ENCODE measurements at places on chromosomes 7 and 10.

- no peak for DNase-seq
These were observed 24.3 kb downstream of the YKT6 start for GRCh38 chr7:44224974-44225565.

GRCh38 chr7:158526531-158526930, 61.1 kb downstream of the PTPRN2 start:
- DNase-seq: no peak

DNA sequence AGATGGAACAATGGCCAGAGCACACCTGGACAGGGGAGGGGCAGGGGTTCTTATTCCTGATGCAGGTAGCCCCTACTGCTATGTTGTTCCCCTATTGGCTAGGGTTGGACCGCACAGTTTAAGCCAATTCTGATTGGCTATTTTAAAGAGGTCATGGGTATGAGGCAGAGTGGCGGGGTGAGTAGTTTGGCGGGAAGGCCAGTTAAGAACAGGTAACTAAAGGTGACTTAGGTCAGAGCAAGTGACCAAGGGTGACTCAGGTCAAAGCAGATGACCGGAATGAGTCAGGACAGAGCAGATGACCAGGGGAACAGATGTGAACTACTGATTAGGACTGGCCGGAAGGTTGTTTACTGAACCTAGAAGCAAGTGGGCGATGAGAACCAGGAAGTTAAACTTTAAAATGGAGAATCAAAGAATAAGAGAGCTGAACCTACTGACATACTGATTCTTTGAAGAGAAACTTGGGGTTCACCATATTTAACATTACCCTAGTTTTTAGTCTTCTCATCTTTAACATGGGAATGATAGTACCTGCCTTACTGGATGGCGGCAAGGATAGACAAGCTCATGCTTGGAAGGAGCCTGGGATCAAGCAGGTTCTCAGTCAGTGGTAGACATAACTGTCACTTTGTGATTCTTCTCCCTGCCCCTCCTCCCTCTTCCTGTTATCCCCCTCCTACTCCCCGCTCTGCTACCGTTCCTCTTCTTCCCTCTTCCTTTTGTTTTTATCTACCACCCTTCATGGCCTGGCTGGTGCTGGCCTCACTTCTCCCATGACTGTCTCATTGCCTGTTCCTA, 55.0 kb downstream of the CCNY start:
- DNase-seq: peak; percentile 55

DNA sequence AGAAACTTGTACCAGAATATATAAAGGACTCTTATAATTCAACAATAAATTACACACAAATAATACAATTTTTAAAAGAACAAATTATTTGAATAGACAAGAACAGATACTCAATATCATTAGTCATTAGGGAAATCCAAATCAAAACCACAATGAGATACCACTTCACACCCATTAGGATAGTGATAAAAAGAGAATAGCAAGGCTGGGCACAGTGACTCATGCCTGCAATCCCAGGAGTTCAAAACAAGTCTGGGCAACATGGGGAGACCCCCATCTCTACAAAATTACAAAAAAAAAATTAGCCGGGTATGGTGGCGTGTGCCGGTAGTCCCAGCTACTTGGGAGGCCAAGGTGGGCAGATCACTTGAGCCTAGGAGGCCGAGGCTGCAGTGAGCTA, 52.2 kb upstream of the KCNIP2 start:
- no peak for DNase-seq

GRCh38 chr10:123507298-123507697, 158.9 kb upstream of the GPR26 start:
- DNase-seq: no peak

DNA sequence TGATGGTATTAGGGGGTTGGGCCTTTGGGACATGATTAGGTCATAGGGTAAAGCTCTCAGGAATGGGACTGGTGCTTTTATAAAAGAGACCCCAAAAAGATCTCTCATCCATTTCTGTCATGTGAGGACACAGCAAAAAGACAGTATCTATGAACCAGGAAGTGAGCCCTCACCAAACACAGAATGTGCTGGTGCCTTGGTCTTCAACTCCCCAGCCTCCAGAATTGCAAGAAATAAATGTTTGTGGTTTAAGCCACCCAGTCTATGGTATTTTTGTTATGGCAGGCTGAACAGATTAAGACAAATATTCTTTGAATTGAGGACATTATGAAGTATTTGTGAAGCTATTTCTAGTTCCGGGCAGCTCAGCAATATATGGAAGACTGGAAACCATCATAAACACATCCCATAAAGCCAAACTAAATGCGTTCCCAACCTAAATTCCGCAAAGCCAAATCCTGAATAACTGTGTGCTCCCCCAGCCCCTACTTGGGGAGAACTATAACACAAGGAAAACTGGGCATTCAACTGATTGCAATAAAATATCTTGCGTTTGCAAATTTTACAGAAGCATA, 153.7 kb downstream of the GALNT17 start:
- DNase-seq: no peak

- no peak for DNase-seq
These were observed 27.4 kb upstream of the ELN start for GRCh38 chr7:74000489-74001149.

DNA sequence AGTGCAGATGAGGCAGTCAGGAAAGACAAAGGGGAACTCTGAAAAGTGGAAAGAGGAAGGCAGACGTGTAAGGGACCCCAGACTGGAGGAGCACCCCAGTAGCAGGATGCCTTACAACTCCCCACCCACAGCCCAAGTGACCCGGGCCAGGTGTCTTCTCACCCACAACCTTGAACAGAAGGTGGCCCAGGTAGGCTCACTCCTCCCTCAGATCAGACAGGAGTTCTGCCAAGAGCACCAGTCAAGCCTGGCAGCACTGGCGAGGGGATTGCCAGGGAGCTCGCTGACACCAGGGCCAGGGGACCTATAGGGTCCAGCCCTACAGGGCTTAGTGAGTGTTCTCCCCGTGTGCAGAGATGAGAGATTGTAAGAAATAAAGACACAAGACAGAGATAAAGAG, 27.1 kb upstream of the LMBR1 start:
- no peak for DNase-seq

GRCh38 chr7:30117896-30118295, 16.9 kb upstream of the MTURN start:
- DNase-seq: no peak

GRCh38 chr7:110534241-110534931, 556.5 kb upstream of the LRRN3 start:
- DNase-seq: peak; percentile 29

- peak; percentile 44 for DNase-seq
These were observed 130.4 kb upstream of the GHITM start for GRCh38 chr10:84008878-84009277.

DNA sequence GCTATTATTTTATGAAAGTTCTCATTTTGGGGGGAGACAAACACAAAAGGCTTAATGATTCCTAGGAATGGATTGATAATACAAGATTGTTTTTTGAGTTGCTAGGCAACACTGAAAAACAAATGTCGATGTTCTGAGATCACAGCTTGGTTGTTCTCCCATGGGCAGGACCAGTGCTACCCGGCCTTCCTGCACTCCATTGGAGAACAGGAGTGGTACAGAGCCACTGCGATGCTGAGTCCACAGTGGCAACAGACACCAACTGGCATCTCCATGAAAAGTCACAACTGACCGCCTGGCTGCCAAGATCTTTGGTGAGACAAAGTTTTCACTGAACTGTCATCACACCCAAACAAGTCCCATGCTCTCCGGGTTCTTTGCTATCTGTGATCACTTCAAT, 68.9 kb upstream of the NMT2 start:
- no peak for DNase-seq

DNA sequence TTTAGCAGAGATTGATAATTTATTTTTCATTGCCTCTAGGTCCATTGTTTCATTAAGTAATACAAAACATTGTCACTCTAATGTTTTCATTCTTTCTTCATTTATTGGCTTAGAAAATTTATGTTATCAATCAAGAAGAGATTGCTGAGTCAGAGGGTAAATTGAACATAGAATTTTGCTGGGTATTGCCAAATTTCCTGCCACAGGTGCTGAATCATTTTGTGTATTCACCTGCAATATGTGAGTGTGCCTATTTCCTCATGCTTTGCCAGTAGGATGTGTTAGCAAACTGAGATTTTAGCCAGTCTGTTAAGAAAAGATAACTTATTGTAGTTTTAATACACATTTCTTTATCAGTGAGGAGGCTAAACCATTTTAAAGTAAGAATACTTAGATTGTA, 38.0 kb downstream of the MARCHF5 start:
- DNase-seq: no peak

- no peak for DNase-seq
These were observed 87.2 kb downstream of the PRKCQ start for GRCh38 chr10:6492896-6493295.

- no peak for DNase-seq
These were observed 141.1 kb downstream of the DIP2C start for GRCh38 chr10:548238-548901.

GRCh38 chr7:5423976-5424748, 528 bp upstream of the TNRC18 start:
- DNase-seq: peak; percentile 98

GRCh38 chr7:16130111-16131110, 290.9 kb downstream of the CRPPA start:
- DNase-seq: no peak

- peak; percentile 23 for DNase-seq
These were observed 108.8 kb upstream of the PCLO start for GRCh38 chr7:83271212-83272099.

DNA sequence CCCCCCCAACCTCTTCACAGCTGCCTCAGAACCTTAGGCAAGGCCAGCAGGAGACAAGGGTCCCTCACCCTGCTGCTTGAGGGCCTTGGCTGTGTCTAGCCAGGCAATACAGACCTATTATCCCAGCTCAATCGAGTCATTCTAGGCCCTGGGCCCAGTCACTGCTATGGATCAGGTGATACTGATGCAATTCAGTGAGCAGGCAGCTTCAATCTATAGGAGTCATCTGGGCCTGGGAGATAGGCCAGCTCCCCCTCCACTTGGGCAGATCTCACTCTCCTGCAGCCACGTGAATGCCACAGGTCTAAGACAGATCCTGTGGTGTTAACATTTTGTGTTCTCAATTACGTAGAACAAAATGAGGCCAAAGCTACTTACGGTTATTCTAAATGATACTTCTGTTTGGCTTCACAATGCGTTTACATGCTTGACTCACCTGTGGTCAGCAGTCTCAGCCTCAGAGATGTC, 68.0 kb upstream of the LRRC4 start:
- DNase-seq: no peak

DNA sequence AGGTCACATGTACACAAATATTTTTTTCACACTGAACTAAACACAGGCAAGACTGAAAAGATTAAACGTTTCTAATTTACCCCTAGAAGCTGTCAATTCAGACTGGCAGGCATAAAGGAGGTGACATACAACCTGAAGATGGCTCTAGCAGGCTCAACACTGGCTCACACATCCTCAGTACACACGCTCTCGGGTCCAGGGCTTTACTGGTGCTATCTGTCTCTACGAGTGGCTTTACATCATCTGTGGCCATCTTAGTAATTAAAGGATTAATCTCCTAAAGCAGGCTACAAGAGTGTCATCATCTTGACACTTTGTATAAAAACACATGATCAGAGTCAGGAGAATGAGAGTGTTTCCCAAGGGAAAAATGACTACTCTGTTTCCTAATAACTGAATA, 57.3 kb downstream of the COPG2 start:
- no peak for DNase-seq

DNA sequence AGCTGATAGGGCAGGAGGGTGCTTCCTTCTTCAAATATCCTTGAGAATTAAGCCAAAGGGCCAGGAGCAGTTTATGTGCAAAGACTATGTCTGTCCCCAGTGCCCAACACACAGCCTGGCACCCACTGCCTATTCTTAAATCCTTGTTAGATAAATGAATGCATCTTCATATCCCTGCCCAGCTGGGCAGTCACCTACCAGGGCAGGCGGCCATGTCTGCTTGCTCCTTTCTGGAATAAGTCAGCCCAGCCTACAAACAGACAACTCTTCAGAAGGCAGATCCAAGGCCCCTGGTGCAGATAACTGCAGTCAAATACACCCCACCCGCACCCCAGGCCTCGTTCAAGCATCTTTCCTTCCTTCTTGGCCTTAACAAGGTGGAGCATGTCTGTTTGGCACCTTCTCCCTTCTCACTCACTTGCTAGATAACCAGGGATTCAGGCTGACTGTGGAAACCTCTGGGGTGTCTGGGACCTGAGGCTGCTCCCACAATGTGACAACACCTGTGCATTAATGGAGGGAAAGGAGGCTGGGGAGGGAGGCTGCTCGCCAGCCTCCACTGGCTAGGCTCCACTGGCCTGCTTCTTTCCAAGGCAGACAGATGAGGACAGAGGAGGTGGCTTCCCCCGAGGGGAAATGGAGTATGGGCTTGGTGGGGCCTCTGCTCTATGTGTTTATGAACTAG, 59.9 kb upstream of the COL13A1 start:
- DNase-seq: no peak

DNA sequence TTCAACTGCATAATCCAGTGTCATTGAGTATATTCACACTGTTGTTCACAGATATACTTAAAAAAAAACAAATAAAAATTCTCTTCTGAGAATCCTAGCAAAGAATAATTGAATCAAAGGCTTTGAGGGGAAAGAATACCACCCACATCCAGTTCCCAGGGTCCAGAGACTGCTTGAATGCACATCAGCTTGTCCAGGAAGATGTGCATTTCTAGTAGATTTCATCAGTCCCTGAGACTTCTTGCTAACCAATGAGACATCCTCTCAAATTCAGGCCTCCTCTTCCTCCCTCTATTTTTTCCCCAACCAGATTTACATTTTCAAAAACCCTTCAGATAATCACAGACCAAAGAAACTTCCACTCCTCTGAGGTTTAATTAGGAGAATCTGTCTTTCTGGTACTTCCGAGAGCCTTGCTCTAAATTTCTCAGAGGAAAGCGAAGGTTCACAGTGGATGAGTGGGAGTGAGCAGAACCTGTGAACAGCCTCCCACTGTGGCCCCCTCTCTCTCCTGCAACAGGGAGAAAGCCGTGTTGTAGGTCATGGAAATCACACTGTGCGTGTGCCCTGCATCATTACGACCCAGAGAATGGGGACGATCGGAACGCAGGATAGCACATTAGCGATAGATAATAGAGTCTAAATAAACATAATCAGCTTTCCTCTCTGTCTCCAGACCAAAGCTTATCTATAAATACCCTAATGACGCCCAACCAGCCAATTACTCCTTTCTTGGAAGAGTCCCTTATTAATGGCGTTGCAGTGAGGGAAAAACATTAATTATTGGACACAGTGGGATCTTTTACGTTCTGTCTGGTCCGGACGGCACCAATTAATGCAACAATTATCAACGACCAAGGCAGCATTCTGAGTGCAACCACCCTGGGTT, 212.5 kb downstream of the EMX2 start:
- no peak for DNase-seq

GRCh38 chr7:138919216-138919615, 62.0 kb downstream of the KIAA1549 start:
- no peak for DNase-seq

DNA sequence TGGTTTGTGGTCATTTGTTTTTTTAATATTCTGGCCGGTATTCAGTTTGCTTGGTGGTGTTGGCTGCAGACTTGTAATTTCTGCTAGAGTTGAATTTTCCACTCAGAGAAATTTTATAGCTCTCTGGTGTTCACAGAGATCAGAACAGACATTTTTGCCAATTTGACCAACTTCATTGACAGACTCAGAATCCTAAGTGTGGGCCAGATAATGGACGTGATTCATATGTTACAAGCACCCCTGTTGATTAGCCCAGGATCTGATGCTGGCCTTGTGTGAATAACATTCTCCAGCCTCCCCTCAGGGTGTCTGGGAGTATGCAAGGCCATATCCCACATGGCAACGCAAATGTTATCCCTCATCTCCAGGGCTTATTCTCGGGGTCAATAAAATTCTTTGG, 283.8 kb downstream of the C7orf25 start:
- DNase-seq: no peak

GRCh38 chr10:123995461-123996131, 97.8 kb downstream of the CHST15 start:
- DNase-seq: peak; percentile 43

Data from KBM-7 (cell line).